B cell (primary cell): ENCODE measurements at places on chromosomes 12 and 14.

DNA sequence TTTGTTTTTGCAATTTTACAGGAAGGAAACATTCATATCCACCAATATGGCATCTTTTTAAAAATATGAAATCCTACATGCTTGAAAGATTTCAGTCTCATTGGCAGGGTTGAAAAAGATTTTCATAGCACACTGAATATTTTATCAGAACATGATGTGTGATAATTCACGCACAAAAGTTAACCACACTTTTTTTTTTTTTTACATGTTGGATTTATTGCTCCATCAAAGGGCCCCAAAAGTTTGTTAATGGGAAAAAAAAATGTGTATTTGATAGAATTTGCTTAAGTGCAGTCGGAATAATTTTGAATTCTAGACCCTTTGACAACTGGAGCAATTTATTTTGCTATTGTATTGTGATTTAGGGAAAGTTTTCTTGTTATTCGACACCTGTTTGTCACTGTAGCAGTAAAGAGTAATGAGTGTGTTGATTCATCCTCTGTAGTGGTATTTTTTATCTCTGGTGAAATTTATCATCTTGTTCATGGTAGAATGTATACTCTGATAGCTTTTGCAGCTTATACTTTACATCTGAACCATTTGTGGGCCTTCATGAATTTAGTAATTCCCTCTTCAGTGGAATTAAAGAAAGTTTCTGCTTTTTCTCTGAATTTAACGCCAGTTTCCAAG, 1.1 kb downstream of the EML1 start:
- DNase-seq: no peak

GRCh38 chr14:86961106-86961716, 1031.8 kb downstream of the GALC start:
- no peak for DNase-seq

- no peak for DNase-seq
Measured at GRCh38 chr12:27361372-27361771, 28.7 kb downstream of the BMAL2 start.

DNA sequence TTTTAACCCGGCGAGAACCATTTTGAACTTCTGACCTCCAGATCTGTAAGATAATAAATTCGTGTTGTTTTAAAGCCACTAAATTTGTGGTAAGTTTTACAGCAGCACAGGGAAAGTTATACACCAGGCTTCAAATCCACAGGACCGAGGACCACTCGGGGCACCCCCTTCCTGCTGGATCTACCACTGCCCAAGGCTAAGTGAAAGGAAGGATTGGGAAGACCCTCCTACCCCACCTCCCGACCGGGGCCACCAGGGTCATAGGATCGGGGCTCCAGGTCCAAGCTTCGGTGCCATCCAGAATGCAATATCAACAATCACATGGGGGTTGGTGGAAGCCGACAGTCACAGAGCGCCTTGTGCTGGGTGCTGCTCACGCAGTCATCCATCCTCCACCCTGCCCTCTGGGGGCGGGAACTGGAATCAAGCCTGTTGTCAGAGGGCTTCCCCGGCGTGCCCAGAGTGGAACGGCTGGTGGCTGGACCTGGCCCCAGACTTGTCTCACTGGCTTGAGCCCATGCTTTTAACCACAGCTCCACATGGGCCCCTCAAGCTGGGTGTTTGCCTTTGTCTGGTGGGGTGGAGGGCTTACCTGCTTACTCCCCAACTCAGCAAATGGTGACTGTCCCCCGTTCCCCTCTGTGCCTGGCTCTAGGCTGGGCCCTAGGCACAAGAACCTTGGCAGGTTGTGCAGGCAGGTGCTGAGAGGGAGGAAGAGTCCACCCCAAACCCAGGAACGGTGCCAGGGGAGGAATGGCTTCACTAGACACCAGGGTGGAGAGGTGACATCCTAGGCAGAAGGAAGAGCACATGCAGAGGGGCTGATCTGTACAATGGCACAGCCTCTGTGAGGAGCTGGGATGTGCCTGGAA, 180.3 kb upstream of the RTL1 start:
- no peak for DNase-seq

DNA sequence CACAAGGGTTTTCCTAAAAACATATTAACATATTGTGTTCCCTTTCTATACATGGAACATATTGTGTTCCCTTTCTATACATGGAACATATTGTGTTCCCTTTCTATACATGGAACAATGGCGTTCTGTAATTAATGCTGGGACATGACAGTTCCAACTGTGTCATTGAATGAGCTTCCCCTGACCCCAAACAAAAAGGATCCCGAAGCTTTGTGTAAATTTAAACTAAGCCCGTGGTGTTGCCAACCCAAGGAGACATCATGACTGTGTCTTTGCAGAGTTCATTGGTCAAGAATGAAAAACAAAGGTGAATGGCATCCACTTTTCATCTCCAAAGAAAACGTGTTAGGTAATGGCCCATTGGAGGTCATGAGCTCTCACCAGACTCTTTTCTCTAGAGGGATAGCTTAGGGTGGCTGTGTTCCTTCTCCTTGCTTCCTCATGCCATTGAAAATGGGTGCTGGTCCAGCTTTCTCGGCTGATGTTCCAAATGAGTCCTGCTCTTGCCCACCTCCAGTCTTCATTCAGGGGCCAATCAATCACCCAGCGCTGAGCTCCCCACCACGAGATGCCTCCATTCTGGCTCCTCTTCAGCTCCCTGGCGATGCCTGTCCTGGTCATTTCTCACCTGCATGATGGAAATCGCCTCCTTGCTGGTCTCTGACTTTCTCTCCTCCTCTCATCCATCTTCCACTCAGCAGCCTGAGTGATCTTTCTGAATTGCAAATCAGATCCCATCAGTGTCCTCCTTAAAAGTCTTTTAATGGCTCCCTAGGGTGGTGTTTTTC, 156.1 kb downstream of the VRK1 start:
- DNase-seq: no peak

DNA sequence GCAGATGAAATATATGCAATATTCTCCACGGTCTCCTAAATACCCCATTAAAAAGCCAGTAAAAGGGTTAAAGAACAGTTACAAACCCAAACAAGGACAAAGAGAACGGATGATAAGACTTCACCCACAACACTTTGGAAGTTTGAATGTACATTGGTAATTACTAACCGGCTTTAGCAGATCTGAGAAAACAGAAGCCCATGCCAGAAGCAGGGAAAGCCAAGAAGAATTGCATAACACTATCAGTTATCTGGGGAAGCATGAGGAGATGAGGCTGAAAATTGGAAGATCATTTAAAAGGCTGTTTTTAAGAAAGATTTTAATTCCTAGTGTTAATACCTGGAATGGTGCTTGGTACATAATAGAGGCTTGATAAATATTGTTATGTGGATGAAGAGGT, 55.6 kb upstream of the MYBPC1 start:
- DNase-seq: no peak

DNA sequence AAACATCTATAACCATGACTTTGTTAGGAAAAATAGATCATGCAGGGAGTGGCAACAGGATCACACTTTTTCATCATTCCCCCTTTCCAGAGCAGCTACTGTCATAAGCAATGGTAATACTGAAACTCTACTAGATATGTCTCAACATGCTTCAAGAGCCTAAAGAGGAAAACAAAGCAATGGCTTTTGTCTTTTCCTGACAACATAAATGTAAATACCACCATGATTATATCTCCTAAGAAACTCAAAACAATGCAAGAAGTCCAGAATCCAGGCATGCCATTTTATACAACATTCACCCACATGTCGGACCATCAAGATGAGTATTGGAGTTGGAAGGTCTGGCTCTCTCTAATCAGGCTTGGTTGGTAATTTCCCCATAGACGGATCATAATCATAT, 78.7 kb downstream of the KIF21A start:
- DNase-seq: no peak

- DNase-seq: no peak
Measured at GRCh38 chr14:28652782-28653181, 113.8 kb upstream of the FOXG1 start.

- DNase-seq: no peak
Measured at GRCh38 chr14:89293314-89293916, 123.6 kb downstream of the FOXN3 start.

GRCh38 chr12:25904442-25904841, 54.0 kb upstream of the RASSF8 start:
- no peak for DNase-seq

DNA sequence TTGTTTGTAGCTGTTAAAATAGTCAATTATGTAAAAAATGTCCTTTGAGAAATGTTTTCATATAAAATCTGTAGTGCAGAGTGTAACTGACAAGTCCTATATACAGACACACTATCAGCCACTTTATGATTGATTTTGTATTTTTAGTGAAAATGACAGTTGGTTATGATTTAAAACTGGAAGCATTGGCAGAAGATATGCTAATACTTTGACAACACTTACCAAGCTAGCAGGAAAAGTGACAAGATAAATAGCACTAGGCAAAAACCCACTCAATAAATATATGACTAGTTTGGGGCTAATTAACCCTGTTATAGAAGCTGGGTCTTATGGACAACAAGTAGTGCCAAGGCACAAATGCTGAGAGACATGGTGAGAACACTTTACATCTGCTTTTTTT, 772.9 kb upstream of the NOVA1 start:
- DNase-seq: no peak

DNA sequence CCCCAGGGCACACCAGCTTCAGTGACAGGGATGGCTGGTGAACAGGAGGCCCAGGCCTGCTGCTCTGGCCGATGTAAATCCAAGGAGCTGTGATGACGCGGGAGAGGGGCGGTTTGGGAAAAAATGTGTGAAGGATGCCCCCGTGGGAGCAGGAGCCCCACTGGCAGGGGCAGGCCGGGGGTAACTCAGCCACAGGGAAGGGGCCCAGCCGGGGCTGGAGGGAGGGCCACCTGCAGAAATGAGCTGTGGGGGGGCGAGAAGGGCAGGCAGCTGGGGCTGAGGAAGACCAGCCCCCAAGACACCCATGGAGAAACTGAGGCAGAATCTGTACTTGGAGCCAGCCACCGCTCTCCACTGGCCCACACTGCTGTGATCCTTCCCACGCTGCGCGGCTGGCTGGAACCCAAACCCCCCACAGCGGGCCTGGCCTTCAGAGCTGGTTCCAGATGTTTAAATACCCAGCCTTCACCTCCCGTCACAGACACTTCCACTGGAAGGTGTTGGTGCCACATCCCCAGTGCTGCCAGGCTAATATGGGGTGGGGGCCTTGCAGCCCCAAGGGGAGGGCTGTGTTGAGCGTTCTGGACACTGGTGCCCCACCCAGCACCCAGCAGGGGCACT, 28.5 kb upstream of the ANKRD9 start:
- no peak for DNase-seq

DNA sequence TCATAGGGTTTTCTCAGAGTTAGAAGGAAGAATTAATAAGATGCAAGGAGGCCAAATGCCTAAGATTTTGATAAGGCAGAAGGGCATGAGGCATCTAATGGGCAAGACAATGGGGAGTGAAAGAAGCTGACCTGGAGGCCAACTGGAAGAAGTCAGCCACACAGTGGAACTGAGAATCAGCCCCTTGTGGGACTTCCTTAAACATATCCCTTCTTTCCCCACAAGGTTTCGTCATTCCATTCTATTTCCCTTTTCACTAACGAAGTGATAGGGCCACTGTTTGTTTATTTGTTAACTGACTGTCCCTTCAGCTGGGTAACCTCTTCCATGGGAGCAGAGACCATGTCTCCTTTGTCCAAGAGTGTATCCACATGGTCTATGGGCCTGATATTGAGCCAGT, 86.2 kb downstream of the HELB start:
- DNase-seq: no peak

DNA sequence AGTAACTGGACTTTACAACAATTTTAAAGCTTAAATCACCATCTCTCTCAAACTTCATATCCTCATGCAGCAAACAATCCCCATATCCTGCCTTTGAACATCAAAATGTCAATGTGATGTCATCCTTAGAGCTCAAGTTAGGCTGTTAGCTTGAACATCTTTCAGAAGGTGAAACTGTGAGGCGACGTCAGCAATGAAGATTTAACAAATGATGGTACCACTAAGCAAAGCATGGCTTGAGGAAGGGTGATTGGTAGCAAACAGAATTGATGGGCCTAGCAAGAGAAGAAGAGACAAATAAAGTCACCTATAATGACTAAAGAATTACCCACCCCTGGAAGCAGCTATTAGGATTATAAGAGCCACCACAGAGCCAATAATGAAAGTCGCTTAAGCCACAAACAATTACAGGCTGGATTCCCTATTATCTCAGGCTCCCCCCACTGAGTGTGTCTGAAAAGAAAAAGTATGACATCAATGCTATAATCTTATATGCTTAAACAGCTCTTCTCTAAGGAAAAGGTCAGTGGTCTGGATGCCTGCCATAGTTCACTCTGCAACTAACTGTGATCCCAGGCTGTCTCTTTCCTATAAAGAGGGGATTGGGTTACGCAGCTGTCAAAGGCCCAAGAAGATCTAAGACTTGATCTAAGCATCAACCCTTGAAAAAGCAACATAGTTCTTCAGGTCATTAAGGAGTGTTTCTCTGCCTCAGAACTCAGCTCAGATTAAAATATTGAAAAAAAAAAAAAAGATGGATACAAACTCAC, 18.1 kb downstream of the EGLN3 start:
- no peak for DNase-seq

DNA sequence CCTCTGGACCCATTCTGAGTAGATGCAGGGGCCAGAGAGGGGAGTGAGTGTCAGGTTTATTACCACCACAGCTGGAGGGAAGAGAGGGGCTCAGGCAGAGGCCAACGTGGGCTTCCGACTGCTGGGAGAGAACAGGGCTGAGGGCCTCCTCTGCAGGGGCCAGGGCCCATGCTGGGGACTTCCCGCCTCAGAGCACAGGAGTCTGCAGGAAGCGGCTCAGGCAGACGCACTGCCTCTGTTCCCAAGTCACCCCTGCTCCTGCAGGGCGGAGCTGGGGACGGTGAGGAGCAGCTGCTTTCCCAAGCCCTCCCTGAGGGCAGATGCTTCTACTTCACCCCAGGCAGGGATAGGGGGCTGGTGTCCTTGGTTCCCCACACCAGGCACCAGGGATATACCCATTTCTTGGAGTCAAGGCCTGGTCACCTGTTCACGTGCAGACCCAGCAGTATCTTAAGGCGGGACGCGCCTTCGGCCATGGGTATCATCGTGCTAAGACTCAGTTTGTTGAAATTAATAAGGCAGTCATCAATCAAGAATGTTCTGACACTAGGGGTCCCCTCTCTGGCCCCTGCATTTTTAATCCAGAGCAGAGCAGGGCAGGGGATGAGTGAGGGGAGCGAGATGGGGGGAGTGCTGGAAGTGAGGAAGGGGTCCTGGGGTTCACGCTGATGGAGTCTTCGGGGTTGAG, 100.0 kb downstream of the PIWIL1 start:
- no peak for DNase-seq

GRCh38 chr12:79560225-79560889, 130.4 kb downstream of the PAWR start:
- no peak for DNase-seq

DNA sequence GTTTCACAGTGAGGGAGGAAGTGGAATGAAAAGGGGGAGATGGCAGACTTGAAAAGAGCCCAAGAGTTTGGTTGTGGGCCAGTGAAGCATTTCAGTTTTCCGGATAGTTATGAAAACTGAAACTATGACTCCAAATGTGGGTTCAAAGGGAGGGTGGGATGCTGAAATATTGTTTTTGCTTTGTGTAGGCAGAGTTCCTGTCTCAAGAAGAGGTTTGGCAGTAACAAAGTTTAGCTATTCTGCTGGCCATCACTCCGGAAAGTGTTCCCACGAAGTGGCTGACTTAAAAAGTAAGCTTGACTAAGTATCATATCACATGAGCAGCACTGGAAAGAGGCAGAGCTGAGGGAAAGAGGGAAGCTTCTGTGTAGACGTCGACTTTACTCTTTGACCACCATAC, 85.2 kb downstream of the CAND1 start:
- DNase-seq: no peak
